ENCODE measurements at places on chromosomes 16 and 17.

DNA sequence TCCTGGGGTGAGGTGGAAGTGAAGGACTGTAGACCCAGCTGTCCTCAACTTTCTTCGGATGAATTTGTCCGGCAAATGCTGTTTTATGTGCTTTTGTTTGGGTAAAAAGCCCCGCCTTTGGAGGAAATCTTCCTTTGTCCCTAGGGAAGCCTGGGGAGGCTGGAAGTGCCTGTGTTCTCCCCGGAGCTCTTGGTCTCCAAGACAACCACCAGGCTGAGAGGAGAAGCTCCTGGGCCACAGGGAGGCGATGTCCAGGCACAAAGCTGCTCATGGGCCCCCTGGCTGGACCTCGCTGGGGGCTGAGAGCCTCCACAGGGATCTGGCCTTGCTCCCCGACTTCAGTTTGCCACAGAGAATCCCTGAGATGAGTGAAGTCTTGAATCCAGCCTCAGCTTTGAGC lies 293.1 kb upstream of the N4BP1 start:
- DNase-seq = no peak

DNA sequence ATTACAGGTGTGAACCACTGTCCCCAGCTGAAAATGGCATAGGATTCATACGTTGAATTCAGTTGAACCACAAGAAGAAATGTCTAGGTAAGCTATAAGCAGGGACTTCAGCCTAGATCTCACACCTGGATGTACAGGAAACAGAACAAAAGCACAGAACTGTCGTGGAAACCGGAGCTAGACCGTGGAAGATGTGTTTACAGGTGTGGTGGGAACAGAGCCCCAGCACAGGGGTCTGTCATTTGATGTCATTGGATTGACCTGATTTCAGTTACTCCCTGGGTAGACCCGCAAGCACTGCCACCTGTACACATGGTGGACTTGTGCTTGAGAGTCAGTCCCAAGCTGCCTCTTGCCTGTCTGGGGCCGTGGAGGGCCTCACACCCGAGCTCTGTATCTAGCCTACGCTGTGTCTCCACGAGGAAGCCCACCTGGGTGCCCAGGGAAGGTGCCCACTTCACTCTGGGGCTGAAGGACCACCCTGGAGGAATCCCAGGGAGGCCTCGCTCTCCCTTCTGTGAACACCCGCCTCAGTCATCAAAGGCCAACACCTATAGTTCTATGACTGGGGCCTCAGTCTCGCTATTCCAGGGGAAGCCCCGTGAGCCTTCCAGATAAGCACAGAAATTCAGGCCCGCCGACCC lies 32.2 kb upstream of the MLKL start:
- DNase-seq = no peak

GRCh38 chr17:7557147-7557764 lies 1.3 kb upstream of the TNFSF13 start:
- no peak for DNase-seq

- no peak for DNase-seq
Observed at GRCh38 chr17:47990962-47991731, 20.2 kb downstream of the CDK5RAP3 start.

DNA sequence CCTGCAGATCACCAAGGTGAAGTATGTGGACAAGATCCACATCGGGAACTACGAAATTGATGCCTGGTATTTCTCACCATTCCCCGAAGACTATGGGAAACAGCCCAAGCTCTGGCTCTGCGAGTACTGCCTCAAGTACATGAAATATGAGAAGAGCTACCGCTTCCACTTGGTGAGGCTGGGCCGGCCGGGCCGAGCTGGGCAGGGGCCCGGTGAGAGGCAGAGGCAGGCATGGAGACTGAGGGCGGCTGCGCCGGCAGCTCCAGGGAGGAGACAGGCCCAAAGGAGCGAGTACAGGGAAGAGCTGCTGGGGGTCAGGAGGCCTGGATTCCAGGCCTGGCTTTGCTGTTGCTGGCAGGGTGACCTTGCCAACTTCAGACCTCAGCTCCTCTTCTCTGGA lies 8.3 kb downstream of the PRSS8 start:
- DNase-seq = no peak

- no peak for DNase-seq
Observed at GRCh38 chr16:47627085-47627639, 166.0 kb downstream of the PHKB start.

- no peak for DNase-seq
Observed at GRCh38 chr16:48366165-48367093, 18.8 kb downstream of the SIAH1 start.

Data from GM12892 (cell line).